ENCODE measurements at places on chromosomes 1 and 21.

- DNase-seq = no peak
Measured at GRCh38 chr1:207801819-207802218, 50.0 kb downstream of the CD46 start.

- no peak for DNase-seq
Measured at GRCh38 chr1:198088360-198089071, 68.3 kb upstream of the NEK7 start.

DNA sequence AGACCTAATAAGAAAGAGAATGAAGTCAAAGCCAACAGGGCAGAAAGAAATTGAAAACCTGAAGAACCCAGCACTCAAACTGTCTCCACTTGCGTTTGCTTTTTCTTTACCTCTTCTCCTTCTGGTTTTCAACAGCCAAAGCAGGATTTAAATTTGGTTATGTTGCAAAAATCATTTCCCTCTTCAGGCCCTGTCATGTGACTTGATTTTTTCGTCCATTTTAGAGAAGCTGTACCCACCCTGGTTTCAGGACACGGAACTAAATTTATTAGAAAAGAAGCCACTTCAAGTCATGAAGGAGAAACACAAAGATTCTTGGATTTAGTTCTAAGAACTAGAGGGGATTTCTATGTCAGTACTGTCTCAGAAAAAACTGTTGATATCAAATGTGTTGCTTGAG is 1.0 kb upstream of the SYNJ1 start:
- no peak for DNase-seq

GRCh38 chr1:100597061-100597741 is 59.3 kb downstream of the GPR88 start:
- no peak for DNase-seq

DNA sequence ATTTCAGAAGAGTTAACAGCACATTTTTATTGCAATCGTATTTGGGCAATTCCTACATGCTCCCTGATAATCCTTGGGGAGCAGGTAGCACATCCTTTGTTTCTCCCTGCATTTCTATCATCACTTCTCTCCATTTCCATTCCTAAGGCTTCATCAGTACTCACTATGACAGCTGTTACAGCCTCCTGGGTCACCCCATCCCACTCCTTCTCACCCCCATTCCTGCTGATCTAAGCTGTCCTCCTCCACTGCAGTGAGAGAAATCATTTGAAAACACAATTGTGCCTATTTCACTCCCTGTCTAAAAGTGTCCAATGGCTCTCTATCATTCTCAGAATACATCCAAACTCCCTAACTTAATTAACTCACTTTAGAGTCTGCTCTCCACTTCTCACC is 17.0 kb upstream of the TSPAN1 start:
- no peak for DNase-seq

- no peak for DNase-seq
Measured at GRCh38 chr1:43049481-43049880, 90.8 kb upstream of the SLC2A1 start.

DNA sequence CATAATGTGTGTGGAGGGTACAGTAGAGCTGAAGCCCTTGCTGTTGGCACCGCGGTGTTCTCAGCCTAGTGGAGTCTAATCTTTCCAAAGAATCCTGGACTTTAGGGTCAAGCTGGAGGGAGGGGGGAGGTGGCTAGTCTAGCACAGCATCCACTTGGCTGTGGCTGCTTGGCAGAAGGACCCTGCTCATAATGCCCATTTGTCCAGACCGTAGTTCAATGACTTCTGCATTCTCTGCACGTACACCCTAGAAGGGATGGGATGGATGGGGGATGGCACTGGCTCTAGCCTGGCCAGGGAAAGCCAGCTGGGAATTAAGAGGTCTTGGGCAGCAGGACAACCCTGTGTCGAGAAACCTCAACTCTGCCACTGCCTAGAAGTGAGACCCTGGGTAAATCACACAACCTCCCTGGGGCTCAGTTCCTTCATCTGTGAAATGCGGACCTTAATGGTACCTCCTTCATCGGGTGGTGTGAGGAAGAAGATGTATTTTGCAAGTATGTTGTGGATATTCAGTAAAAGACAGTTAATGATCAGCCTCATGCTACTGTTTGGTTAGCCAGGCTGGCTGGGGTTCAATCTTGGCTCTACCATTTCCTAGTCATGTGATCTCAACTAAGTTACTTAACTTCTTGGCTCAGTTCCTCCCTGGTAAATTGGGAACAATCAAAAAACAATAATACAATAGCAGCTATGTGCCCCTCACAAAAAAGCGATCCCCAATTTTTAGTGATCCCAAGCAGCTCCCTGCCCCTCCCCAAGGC is 27.2 kb upstream of the CLIC4 start:
- DNase-seq = no peak

- DNase-seq = no peak
Measured at GRCh38 chr1:41454406-41454805, 30.1 kb downstream of the EDN2 start.

DNA sequence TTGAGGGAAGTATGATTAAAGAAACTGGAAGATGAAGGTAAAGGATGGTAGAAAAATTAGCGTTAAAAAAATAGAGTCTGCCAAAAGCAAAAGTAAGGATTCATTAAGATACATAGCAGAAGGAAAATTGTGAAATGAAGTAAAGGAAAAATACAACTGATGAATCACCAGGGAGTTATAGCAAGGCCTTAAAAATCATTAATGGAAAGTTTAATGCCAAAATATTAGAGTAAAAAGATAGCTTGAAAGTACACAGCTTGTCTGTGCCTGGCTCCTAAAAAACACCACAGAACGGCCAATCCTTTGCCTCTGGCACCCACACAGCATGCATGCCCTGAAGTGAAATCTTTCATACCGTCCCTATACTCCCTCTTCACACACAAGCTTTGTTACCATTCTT is 66.9 kb upstream of the APOBEC4 start:
- DNase-seq = no peak

GRCh38 chr1:147738129-147738528 is 22.3 kb downstream of the GJA5 start:
- no peak for DNase-seq

- no peak for DNase-seq
Measured at GRCh38 chr1:113031171-113031933, 41.6 kb upstream of the LRIG2 start.

- DNase-seq = no peak
Measured at GRCh38 chr1:221594576-221594975, 147.3 kb downstream of the DUSP10 start.

DNA sequence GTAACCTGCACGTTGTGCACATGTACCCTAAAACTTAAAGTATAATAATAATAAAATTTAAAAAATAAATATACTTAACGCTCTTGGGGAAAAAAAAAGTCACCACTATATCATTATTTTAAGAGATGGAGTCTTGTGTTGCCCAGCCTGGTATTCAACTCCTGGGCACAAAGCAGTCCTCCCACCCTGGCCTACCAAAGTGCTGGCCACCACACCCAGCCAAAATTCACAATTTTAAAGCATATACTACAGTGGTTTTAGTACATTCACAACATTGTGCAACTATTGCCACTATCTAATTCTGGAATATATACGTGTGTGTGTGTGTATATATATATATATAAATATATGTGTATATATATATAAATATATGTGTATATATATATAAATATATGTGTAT is 5.9 kb downstream of the HMGN2 start:
- no peak for DNase-seq

DNA sequence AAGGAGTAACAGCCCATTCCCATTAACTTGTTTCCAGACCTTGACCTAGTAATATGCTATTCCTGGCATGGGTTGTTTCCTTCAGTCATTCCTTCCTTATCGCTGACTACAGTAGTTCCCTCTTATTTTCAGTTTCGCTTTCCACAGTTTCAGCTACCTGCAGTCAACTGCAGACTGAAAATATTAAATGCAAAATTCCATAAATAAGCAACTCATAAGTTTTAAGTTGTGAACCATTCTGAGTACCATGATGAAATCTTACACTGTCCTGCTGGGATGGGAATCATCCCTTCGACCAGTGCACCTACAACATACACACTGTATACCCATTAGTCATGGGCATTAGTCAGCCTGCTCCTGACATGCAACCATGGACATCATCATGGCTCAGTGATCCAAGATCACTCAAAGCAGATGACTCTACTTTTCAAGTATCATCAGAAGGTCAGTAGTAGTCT is 66.7 kb downstream of the CCDC30 start:
- DNase-seq = no peak

- DNase-seq = no peak
Measured at GRCh38 chr1:47435506-47436303, 2.1 kb upstream of the FOXD2 start.

GRCh38 chr1:158506369-158506987 is 34.5 kb downstream of the OR10R2 start:
- no peak for DNase-seq

GRCh38 chr1:172670791-172671190 is 11.9 kb downstream of the FASLG start:
- no peak for DNase-seq

DNA sequence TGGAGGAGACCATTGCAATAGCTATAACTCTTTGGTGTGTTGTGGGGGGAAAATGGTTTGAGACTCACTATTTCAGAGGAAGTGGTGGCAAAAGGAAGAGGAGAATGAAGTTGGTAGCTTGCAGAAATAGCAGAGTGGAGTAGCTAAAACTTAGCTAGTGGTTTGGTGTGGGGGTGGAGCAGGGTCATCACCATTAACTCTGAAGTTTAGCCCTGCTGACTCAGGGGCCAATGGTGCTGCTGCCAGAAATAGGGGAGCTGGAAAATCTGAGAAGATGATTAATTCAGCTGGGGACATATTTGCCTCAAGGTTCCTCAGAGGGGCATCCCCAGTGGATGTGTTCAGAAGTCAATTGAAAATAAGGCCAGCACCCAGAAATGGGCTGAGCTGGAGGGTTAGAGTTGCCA is 65.4 kb downstream of the RUNX1 start:
- no peak for DNase-seq

DNA sequence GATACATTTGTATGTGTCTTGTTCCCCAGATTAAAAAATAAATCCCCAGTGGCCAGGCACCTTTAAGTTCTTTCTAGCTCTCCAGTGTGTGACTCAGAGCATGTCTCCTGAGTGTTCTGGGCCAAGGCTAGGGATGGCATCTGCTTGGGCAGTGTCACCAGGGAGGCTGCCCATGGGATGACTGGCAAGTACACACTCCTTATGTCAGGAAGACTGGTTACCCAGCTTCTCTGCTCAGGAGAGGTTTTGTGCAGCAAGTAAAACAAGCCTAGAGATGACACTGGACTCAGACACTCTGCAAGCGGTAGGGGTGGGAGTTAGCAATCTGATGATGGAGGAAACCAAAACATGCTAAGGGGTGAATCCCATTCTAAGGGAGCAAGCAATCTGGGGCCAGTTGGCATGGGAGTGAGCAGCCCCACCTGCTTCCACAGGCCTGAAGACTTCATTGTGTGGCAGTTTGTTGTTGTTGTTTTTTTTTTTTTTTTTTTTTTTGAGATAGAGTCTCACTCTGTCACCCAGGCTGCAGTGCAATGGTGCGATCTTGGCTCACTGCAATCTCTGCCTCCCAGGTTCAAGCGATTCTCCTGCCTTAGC is 137.1 kb downstream of the EDEM3 start:
- DNase-seq = no peak

- no peak for DNase-seq
Measured at GRCh38 chr1:117656202-117656641, 50.4 kb downstream of the TENT5C start.

DNA sequence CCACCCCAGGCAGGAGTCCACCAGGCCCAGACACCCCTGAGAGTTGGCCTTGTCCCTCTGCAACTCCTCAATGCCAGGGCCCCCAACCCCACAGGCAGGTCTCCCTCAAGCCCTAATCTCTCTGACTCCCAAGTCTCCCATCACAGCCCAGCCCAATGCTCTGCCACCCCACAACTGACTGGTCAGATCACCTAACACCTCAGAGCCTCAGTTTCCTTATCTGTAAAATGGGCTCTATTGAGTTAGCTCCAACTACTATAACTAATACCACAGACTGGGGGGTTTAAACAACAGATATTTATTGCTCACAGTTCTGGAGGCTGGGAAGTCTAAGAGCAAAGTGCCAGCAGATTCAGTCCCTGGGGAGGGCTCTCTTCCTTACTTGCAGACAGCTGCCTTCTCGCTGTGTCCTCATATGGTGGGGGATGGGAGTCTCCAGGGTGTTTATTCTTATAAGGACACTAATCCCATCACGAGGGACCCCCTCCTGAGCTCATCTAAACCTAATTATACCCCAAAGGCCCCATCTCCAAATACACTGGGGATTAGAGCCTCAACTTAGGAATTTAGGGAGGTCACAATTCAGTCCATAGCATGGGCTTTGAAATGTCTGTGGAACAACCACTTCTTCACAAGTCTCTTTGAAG is 34.9 kb upstream of the ZC3H12A start:
- DNase-seq = no peak

DNA sequence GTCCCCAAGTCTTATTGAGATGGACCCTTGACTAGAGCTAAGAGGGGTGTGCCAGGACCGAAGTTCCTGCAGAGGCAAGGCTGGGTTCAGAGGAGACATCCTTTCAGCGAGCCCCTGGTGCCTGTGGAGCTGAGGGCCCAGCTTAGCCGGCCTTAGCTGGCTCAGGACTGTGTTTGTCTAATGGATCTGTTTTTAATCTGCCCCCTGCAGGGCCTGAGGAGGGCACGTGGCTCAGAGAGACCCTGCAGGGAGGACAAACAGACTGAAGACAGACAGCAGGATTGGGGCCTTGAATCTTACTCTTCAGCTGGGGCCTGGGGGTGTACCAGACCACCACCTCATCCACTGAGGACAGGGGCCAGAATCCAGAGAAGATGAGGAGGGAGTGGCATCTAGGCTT is 1.6 kb downstream of the CRABP2 start:
- no peak for DNase-seq

- DNase-seq = no peak
Measured at GRCh38 chr1:156660752-156661112, 16.5 kb downstream of the NES start.

DNA sequence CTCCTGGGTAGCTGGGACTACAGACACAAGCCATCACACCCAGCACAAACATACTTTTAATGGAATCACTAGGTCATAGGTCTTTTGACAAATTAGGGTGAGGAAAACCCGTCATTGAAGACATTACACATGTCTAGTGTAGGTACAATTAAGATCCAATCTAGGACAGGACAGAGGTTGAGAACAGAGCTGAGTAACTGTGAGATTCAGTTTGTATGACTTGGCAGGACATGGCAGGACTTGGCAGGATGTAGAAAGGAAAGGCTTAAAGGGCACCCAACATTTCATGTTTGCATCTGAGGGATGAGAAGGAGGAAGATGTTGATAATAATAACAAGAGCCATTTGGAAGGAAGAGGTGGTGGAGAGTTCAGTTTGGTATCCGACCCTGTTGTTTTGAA is 483.8 kb downstream of the PCP4 start:
- DNase-seq = no peak

DNA sequence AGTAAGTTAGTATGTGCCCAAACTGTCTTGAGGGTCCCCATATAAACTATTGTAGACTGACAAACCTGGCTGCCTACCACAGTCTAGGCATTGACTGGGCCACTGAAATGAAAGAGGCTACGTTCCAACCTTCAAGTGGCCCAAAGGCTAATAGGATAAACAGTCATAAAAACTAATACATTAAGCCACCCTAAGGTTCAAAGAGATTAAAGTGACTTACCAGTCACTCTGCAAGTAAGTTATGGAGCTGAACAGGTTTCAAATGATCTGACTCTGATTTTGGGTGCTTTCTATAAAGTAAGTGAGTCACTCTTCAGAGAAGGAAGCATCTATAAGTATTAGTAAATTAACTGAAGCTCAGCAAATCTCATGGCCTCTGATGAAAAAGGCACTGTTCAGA is 38.0 kb downstream of the PLPP3 start:
- DNase-seq = no peak

- no peak for DNase-seq
Measured at GRCh38 chr1:207605444-207606361, 39.2 kb upstream of the CR1L start.

Measured in activated gamma-delta T cell (primary cell).